ENCODE measurements at places on chromosomes 1 and 21.

DNA sequence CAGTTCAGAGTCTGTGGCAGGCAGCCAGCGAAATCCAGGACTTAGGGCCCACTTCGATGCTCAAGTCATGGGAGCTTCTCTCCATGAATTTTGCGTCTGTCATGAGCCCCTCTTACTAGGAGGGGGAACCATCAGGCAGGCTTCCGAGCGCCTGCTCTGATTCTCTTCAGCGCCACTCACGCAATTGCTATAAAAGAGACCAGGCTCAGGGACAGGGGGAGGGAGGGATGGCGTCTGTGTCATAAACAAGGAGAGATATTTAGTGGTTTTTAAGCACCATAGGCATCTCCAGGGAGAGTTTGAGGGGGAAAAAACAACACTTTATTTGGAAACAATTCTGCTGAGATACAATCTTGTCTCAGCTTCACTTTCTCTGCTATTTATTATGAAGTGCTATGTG lies 60.6 kb downstream of the NAV1 start:
- DNase-seq: no peak

GRCh38 chr1:67809887-67810286 lies 23.4 kb downstream of the GNG12 start:
- DNase-seq: no peak

DNA sequence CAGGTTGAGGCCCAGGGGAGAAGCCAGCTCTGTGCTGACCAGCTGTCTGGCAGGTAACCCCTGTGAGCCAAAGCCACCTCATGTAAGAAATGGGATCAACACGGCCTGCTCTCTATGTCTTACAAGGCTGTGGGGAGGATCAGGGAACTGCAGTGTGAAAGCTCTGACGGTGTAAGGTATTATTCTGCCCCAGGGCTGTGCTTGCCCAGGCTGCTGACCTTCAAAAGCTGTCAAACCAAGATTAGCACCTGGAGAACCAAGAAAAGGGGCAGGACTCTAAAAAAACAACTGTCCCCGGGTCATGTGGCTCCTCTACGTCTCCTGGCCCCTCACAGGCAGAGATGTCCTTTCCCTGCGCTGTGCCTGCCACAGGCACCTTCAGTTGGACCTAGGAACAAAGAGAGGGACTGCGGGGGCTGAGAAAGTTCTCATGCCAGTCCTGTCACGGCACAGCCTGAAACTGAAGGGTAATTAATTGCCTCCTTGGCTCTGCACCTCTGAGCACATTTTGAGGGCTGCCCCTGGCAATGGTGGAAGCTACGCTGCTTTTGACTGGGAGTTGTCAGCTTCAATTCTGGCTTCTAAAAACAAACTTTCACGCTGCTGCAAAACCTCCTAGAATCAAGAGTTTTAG lies 77.6 kb downstream of the PGBD5 start:
- DNase-seq: no peak

DNA sequence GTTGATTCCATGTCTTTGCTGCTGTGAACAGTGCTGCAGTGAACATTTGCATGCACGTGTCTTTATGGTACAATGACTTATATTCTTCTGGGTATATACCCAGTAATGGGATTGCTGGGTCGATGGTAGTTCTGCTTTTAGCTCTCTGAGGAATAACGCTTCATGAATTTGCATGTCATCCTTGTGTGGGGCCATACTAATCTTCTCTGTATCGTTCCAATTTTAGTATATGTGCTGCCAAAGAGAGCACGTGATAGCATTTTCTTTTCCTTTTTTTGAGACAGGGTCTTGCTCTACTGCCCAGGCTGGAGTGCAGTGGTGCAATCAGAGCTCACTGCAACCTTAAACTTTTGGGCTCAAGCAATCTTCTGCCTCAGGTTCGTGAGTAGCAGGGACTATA lies 24.9 kb upstream of the MAP1LC3C start:
- no peak for DNase-seq

DNA sequence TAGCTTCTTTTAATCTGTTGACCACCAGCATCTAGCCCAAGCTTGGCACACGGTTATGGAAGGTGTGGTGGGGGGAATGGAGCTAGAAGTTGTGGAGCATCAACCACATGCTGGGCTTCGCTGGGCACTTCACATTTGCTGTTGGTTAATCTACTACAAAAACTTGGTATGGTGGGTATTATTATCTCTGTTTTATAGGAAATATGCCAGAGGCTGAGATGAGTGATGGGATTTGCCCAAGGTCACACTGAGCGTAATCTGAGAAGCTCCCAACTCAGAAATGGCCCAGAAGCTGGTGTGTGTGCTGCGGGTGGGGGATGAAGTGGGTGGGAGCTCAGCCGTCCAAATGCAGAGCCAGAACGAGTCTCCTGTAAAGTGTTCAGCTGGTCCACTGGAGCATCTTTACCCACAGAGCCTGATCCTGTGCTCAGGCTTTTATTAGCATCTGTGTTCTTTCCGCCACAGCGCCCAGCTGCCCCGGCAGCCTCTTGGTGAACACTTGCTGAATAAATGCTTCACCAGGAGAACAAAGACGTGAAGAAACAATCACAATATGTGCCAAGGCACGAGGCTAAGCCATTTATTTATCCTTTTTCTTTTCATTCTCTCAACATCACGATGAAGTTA lies 98.6 kb upstream of the JUN start:
- no peak for DNase-seq

GRCh38 chr1:48717082-48717481 lies 59.6 kb downstream of the BEND5 start:
- DNase-seq: no peak

DNA sequence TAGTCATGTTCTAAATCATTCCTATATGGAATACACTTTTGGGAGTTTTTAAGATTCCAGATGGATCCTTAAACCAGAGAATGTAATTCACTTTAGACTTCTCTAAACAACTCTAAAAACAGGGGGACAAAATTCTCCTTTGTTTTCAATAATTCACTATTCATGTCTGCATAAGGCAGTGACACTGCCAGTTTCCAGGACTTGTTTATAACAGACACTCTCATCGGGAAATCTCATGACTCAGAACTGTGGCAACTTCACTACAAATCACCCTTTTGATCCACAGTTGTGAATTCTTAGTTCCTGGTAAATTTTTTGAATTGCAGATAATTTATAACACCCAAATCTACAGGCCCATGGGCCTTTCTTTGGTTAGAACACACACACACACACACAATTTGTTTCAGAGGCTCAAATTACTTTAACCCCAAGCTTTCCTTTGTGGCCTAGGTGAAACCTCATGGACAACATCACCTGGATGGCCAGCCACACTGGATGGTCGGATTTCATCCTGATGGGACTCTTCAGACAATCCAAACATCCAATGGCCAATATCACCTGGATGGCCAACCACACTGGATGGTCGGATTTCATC lies at the start of gene OR2T4:
Gene OR2T4 (plus strand): TSS at position 545 of the 595 bp plus-strand sequence. CDS start 0 bp downstream, at position 545.
- DNase-seq: no peak

DNA sequence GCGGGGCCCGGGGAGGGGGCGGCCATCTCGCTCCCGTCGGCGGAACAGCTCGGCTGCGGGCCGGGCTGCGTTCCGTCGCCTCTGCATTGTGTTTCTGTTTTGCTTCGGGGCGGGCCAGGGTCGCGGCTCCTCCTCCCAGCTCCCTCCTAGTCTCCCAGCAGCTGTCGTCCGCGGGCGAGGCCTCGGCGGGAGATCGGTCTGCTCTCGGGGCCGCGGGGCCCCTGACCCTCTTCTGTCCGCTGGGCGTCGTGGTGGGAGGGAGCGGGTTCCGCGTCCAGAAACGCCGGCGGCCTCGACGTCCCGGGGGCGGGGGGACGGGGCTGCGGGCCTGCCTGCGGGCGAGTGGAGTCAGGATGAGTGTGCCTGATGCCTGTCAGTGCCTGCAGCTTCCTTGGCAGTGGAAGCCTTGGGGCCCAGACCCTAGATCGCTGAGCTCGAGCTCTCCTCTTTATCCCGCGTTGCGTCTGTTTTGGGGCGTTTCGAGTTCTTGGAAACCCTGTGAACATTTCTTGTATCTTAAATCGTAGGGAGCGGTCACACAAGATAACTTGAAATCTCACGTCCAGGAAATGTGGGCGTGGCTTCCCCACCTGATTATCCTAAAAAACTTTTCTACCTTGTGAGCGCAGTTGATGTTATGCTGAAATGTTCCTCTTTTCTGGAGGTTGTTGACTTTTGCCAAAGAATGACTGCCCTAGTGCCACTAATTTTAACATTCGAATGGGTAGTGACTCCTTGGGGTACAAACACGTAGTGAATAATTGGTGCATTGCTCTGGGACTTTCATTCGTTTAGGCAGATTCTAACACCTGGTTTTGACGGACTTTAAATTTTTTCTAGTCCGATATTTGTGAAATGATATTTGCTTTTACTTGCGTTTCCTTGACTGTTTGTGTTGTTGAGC lies 676 bp downstream of the MORC3 start:
- no peak for DNase-seq
